Stimulated activated CD4-positive, alpha-beta T cell treated with anti-CD3 and anti-CD28 coated beads, Interleukin-1b, Interleukin-23, amount 100 ng/mL, for 4 hours (primary cell): ENCODE measurements at places on chromosomes 3 and 15.

DNA sequence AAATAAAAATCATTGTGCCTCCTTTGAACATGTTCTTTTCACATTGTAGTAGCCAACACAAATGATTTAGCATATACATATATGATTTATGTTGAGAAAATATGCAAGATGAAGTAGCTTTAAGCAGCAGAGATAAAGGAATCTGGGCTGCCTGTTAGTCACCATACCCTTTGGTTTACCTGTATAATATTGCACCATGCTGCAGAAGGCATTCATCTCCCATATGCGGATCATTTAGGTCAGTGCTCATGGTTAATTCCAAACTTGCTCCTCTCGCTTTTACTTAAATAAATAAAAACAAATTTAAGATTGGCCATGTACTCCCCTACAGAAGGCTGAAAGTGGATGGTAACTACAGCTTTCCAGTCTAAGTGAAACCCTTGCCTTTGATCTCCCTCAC lies 86.7 kb upstream of the TBL1XR1 start:
- no peak for DNase-seq

- no peak for DNase-seq
Observed at GRCh38 chr3:14144423-14145075, 19.7 kb downstream of the TMEM43 start.

GRCh38 chr3:98787181-98787580 lies 24.0 kb downstream of the ST3GAL6 start:
- no peak for DNase-seq

DNA sequence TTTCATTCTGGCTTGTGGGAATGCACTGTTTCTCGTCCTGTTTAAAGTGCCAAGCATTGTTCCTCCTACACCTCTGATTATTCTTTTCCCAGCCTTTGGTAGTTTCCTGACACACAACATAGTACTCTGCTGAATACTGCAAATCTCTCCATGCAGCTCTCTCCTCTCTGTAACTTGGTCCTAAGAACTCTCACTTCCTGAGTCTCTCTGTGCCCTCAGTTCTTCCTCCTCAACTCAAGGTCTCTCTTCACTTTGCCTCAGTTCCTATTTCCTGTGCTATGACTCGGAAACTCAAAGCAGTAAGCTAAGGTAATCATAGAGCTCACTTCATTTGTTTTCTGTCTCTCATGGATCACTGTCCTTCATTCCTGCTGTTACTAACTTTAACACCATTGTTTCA lies 113.4 kb downstream of the ZNF280D start:
- DNase-seq: no peak

- DNase-seq: no peak
Observed at GRCh38 chr3:54985856-54986255, 58.0 kb upstream of the LRTM1 start.

- no peak for DNase-seq
Observed at GRCh38 chr15:80754014-80754413, 25.2 kb upstream of the CEMIP start.

GRCh38 chr15:70244978-70245542 lies 147.3 kb upstream of the TLE3 start:
- no peak for DNase-seq

DNA sequence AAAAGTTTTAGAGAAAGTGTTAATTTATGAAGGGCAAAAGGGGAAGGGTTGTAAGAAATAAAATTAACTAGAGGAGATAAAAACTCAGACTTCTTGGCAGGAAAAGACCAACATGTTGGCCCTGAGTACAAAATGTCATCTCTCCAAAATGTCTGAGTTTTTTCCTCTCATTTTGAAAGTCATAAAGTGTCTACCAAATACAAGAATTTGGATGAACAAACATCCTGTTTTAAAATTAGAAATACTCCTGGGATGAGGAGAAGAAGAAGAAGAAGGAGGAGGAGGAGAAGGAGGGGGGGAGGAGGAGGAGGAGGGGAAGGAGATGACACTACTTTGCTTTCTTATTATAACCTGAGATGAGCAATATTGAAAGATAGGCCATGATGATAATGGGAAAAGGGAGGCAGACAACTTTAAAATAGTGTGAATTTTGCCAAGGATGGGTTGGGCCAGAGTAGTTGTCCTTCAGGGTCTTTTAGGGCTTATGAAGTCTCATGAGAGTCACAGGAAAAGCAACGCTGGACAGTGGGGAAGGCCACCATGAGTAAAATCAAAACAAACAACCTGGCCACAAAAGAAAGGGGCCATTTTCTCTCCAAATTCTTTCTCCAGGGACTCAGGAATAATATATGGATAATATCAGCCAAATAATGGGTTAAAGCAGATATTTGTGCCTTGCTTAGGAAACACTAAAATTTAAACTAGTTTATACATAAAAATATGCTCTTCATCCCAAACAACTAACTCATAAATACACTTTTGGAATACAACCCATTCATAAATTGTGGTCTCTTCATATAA lies 632.9 kb downstream of the EPHA3 start:
- DNase-seq: no peak

DNA sequence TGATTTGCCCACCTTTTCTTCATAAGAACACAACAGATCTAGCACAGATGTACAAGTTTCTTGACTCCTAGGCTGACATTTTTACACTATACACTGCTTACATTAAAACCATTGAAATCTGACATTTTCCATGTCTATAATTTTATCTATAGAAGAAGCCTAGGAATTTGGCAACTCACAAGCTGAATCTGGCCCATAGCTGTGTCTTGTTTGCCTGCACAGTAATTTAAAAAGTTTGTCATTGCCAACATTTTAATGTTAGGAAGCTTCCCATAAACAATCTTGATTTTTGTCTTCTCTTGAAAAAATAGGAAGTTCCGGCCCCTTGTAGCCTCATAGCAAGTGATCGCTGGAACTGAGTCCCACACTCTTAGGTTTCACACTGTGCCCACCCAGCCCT lies 394.6 kb upstream of the AZI2 start:
- no peak for DNase-seq

GRCh38 chr3:180492047-180492446 lies 109.9 kb upstream of the TTC14 start:
- DNase-seq: no peak

DNA sequence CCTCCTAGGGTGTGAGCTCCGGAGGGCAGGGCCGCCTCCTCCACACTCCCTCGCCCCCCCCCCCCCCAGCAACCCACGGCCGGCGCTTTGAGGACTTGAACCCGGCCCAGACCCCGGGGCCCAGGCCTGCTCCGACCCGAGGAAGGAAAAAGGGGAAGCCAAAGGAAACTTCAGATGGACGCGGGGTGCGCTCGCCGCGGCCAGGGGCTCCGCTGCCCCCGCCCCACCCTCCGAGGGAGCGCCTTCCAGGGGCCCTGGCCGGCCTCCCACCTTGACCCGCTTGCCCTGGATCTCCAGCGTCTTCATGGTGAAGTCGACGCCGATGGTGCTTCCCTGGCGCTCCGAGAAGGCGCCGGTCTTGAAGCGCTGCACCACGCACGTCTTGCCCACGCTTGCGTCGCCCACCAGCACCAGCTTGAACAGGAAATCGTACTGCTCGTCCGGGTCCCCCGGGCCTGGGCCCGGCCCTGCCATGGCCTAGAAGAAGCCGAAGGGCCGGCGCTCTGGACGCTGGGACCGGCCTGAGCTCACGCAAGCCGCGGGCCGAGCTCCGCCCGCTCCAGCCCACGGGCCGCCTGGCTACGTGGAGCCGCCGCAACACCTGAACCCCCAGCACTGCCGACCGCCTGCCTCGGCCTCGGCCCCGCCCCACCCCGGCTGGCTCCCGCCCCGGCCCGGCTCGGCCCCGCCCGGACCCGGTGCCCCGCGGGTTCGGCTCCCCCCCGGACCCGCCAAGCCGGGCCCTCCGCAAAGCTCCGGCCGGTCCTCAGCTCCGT lies 400 bp downstream of the RAB43 start:
- no peak for DNase-seq

DNA sequence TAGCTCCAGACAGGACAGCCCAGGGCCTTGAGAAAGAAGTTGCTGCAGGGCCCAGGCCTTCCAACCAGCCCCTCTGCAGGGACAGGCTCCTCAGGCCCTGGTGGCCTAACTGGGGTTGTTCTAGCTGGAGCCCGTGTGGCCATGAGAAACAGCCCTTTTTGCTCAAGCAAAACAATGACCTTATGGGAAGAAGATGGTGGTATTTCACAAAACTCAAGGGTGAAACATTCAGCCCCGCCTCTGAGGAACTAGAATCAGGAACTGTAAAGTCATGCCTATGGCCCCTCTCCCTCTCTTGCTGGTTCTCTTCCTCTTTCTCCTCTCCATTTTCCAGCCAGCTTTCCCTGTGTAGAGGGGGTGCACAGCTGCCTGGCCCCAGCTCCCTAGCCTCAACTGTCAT lies 273.3 kb downstream of the RPLP1 start:
- DNase-seq: no peak

DNA sequence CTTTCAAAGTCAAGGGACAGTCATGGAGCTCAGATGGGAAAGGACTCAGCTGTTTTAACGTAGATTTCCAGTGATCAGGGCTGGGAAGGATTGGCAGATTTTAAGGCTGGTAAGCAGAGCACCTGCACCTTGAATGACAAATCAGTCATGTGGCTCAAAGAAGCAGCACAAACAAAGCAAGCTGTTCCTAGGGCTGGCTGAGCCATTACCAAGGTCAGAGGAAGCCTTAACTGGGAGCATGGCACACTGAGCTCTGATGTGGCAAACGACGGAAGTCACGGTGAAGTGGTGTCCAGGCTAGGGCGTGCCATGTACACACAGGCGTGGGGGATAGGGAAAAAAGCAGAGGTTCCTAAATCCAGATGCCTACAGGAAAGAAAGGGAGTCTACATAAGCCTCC lies 84.6 kb upstream of the PFN2 start:
- no peak for DNase-seq

DNA sequence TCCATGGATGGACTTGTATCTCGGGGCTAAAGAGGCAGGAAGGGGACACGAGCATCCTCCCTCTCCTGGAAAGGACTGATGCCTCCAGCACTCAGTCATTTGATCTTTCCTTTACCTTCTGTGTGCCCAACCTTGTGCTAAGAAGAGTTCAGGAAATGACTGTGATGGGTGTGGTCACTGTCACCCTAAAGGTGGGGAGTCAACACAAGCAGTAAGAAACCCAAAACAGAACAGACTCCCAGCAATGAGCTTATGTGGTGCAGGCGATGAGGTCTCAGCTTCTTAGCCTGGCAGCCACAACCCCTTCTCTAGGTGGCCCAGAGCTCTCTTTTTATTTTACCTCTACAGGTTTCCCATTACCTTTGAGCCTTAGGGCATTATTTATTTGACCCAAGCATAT lies 3.8 kb downstream of the MPI start:
- DNase-seq: no peak

DNA sequence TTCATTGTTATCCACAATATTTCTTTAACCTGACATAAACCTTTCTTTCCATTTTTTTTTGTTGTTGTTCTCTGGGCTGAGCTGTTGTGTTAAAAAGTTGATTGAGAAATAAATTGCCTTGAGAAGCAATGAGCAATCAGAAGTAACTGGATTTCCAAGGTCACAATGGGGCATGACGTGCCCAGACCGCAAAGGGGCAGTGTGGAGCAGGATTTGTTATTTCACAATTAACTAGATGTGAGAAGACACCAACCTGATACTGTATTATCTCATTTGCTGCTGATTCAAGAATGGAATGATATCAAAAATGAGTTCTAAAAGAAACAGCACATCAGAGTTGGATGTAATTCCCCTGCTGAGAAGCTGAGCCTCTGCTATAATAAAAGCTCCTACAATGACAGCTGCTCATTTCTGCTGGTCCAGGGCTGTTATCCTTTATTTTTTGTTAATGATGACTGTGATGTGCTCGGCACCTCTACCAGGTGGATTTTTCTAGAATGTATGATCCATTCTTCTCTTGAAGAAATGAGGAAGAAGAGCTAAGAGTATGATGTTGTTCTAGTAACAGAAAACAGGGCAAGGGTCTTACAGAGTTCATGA lies 28.1 kb downstream of the CPNE4 start:
- DNase-seq: no peak

GRCh38 chr3:100971798-100972197 lies 21.4 kb downstream of the ABI3BP start:
- no peak for DNase-seq

DNA sequence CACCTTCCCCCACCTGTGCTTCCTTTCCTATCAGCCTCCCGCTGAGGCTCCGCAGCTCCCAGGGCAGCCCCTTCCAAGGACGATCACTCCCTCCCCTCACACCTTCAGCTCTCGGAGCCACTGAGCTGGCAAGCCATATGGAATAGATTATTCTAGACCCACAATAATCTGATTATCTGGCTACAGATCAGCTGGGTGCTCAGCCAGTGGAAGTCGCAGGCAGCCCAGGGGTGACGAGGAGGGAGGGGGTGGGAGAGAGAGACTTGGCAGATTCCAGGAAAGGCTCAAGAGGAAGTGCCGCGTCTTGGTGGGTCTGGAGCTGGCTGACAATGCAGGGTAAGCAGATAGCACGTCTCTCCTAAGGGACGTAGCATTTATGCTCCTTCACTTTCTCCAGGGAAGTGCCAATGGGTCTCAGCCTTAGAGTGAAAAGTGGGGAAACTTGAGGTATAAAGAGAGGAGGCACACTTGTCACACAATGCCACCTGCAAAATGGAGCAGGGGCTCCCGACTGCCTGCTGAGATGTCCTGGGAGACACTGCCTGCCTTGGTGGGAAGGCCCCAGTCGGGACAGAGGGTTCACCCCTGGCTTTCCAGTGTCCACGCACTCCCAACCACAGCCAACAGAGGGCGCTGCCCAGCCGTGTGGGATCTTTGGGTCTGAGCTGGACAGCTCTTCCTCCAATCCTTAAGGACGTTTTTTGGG lies 9.4 kb upstream of the MESP1 start:
- peak; percentile 60 for DNase-seq

DNA sequence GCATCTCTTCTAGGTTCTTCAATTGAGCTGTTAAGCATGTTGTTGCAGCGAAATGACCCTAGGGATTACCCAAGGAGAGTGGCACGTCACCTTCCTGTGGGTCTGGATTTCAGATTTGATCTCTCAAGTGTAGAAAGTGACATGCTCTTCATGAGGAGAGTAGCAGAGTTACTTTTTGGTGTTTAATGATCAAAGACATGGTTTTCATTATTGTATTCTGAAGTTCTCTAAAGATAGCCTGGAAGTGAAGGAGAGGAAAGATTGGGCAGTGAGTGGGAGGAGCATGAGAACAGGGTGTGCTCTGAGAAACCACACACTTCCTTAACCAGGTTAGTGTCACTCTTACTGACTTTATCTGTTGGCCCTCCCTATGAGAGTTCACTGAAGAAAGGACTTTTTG lies 153.6 kb downstream of the AKAP13 start:
- no peak for DNase-seq

GRCh38 chr3:94098452-94098851 lies 35.6 kb downstream of the NSUN3 start:
- DNase-seq: no peak
